CD8-positive, alpha-beta T cell (primary cell): ENCODE measurements at places on chromosomes 2 and 18.

- DNase-seq, result no peak
These were observed 30.1 kb upstream of the EPC2 start for GRCh38 chr2:148614322-148615049.

- DNase-seq, result no peak
These were observed 25.4 kb downstream of the HPCAL1 start for GRCh38 chr2:10327896-10328669.

DNA sequence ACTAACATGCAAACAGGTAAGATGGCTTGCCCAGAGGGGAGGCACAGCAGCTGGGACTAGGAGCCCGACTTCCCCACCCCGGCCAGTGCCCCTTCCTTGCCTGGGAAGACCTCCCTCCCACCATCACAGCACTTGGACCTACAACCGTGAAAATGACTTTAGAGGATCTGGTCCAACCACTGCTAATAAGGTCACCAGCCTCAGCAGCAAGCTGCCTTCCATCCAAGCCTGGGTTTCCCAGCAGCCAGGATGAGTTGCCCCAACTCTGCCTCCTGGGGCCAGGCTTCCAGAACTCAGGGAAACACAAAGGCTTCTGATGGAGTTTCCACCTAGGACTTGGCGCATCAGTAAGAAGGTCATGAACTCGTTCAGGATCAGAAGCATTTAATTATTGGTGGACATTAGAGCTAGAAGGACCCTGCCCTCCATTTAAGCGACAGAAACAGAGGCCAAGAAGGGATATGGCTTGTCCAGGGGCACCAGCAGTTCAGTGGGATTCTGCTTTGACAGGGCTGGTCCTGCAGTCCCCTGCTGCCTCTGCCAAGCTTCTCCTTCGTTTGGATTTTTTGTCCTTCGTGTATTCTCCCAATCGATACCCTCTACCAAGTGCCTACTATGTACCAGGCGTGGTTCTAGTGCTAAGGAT lies 403.0 kb upstream of the ID2 start:
- no peak for DNase-seq

DNA sequence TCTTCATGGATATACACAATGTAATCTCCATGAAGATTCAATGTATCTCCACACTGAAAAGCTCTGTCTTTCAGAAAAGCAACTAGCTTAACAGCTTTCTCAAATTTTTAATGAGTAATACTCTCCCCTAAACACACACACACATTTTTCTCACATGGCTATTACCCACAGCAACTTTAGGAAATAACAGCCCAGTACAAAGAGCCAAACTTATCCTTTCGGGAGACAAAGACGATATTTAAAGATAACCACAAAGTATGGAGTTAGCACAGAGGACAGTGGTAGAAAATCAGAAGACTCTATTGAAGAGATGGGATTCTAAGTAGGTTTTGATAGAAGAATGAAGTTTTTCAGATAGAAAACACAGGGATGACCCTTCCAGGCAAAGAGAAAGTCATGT lies 394.9 kb upstream of the TRIB2 start:
- DNase-seq, result no peak

DNA sequence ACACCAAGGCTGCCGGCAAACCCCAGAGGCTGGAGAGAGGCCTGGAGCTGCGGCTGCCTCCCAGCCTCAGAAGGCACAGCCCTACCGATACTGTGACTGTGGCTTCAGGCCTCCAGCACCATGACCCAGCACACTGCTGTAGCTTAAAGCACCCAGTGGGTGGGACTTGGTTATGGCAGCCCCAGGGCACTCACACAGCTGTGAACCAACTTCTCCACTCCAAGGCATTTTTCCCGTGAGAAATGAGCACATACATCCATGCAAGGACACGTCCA lies 199.5 kb downstream of the NDUFA10 start:
- DNase-seq, result no peak

- DNase-seq, result no peak
These were observed 459.9 kb downstream of the PIK3C3 start for GRCh38 chr18:42414756-42415454.

DNA sequence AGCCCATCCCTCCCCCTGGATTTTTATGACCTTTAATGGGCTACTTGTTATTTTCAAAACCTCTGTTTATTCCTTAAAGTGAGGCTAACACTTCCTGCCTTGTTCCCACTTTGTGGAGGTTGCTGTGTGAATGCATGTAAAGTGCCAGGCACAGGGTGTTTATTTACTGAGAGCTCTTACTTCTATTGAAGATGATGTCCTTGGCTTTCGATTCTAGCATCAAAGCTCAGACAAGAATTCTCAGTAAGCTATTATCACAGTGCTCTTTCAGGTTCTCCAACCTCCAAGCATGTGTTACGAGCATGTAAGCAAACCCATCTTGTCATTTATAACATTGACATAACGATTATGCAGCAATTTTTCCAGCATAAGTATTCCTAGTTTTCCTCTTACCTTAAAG lies 44.2 kb downstream of the DPYSL5 start:
- DNase-seq, result no peak

DNA sequence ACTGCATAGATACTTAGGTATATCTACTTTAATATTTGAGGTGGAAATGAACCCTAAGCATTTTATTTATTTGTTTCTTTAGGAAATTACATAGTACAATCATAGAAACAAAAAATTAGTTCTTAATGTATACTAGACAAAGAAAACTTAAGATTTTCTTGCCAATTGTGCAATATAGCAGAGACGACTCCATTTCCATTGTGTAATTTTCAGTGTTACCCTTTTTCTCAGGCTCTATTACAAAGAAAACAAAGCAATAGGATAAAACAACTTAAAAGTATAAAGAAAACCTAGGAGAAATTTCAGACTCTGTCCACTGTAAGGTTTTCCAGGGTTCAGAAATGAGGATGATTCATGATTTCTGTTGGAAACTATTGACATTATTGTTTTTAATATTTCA lies 89.0 kb upstream of the SERTAD2 start:
- no peak for DNase-seq

DNA sequence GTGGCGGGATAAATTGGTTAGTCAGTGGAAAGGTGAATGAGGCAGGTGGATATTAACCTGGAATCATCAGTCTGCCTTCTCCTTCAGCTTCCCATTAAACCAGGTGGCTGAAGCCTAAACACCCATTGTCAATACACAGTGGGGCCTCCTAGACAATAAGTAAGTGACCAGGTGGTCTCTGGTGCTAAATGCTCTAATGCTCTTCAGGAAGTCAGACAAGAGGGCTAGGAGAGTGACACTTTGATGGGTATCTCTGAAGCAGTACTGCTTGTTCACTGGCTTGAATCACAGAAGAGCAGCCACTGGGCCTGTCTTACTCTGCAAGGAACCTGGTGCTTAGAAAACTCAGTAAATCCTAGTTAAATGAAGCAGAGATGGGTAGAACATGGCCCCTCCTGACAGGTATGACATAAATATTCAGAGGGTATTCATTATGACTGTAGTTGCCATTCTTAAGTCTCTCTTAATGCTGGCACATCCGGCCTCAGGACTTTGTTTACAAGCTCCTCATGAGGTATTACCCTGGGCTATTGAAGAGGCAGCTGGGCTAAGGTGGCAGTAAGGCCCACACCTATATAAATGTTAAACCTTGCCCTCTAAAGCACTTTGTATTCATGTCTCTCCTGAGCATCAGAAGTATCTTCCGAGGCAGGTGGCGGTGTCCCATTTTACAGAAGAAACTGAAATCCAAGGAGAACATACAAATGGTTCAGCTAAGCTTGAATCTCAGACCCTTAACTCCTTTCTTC lies 104.9 kb downstream of the NCK2 start:
- no peak for DNase-seq

- no peak for DNase-seq
These were observed 77.1 kb downstream of the MBOAT2 start for GRCh38 chr2:8926356-8926755.

DNA sequence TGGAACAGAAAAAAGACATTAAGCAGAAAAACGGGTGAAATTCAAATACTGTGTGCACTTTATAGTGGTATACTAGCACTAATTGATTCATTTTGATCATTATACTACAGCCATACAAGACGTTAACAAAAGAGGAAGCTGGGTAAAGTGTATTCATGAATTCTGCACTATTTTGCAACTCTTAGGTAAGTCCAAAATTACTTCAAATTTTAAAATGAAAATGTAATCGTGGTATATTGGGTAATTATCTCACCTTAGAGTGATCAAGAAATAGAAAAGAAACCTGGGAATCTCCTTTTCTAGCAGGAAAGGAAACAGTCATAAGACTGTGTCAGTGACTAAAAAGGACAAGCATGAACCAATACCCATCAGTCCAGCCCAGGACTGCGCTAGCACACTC lies 5.4 kb downstream of the TGFBRAP1 start:
- DNase-seq, result no peak

DNA sequence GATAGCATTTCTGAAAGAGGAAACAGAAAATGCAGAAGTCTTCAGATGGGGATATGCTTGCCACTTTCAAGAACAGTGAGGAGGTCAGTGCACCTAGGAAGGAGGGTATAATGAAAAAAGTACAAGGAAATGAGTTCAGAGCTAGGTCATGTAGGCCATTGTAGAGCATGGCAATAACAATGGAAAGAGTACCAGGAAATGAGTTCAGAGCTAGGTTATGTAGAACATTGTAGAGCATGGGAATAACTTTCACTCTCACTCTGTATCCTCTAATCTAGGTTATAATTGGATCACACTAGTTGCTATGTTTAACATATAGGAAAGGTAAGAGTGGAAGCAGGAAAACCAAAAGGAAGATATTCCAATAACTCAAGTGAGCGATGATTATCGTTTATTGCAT lies 12.3 kb downstream of the SCG2 start:
- DNase-seq, result no peak

GRCh38 chr2:36380624-36381481 lies 25.3 kb downstream of the CRIM1 start:
- no peak for DNase-seq

DNA sequence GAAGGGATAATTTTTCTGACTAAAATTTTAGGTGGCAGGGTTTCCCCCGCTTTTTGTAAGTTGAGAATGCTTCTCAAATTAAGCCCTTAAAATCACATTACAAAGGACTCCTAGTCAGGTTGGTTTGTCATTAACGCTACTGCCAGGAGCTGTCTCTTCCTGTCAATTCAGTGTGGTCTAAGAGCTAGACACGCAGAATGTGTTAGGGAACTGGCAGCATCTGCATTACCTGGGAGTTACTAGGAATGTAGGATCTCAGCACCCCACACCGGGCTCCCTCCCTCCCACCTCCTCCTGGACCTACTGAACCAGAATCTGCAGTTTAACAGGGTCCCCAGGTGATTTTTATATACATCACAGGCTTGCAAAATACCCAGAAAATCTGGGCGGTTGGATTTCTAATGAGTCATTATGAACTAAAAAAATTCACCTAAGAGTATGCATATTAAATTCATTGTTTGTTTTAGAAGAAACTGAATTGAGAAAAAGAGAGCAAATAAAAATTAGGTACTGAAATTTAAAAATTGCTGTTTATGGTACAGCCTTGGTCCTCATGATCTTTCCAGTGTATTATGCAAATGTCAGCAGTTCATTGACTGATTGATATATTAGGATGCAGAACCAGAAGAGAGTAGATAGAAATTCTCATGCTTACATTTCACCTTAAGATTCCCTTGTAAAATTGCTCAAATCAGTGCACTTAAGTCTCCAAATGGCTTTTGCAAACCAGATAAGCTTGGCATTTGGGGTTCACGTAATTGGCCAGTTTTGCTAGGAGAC lies 130.9 kb upstream of the ITGA6 start:
- DNase-seq, result no peak

DNA sequence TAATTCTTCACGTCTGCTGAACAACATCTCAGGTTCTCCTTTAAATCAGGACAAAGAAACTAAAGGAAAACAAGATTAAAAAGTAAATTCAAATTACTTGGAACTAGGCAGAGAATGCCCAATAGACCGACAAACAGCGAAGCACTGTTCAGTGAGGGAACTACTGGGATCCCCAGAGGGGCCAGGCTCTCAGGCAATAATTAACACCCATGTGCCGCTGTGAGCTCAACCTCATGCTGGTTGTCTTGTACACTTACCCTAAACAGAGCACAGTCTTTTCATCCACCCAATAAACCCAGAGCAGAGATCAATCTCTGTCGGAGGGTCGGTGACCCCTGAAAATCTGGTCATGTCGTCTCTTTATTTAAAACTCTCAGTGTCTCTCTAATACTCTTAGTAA lies 229.9 kb upstream of the CRIM1 start:
- no peak for DNase-seq

GRCh38 chr2:240289701-240290431 lies 145.6 kb upstream of the GPC1 start:
- DNase-seq, result no peak

DNA sequence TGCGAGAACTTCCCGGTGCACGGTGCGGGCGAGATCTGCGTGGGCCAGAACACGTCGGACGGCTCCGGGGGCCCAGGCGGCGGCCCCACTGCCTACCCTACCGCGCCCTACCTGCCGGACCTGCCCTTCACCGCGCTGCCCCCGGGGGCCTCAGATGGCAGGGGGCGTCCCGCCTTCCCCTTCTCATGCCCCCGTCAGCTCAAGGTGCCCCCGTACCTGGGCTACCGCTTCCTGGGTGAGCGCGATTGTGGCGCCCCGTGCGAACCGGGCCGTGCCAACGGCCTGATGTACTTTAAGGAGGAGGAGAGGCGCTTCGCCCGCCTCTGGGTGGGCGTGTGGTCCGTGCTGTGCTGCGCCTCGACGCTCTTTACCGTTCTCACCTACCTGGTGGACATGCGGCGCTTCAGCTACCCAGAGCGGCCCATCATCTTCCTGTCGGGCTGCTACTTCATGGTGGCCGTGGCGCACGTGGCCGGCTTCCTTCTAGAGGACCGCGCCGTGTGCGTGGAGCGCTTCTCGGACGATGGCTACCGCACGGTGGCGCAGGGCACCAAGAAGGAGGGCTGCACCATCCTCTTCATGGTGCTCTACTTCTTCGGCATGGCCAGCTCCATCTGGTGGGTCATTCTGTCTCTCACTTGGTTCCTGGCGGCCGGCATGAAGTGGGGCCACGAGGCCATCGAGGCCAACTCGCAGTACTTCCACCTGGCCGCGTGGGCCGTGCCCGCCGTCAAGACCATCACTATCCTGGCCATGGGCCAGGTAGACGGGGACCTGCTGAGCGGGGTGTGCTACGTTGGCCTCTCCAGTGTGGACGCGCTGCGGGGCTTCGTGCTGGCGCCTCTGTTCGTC lies 1.7 kb downstream of the FZD7 start:
- peak; percentile 7 for DNase-seq
